ENCODE measurements at places on chromosomes 2 and 18. TPM values are rescaled to one million over a fixed set of nuclear protein-coding genes. Genes with fewer than 3 reads are reported as not detected.
A peak's percentile ranks its signal among the peaks of the same experiment; 100 is the strongest.

DNA sequence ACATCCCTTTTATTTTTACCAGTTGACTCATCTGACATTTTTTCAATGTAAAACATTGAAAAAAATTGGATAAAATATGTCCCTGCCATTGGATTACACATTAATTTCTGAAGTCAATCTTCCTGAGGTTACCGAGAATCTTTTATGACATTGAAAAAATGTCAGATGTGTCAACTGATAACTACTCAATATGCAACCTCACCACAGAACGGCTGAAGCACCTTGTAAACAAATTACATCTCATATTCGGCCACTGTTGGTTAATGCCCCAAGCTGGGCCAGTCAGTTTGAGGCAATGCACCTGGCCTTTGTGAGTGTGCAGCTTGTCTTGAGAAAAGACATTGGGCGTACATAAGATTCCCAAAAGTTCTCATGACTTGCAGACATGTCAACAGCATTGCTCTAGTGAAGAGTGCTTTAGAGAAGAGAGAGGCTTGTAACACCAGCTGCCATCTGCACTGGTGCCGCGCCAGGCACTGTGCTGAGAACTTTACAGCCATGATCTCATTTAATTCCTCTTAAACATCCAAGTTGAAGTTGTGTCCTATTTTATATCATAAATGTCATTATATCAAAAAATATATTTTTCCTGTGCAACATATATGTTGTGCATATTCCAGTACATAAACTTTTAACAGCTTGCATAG, 112.7 kb upstream of the SLC35G4 start:
- no peak for DNase-seq

DNA sequence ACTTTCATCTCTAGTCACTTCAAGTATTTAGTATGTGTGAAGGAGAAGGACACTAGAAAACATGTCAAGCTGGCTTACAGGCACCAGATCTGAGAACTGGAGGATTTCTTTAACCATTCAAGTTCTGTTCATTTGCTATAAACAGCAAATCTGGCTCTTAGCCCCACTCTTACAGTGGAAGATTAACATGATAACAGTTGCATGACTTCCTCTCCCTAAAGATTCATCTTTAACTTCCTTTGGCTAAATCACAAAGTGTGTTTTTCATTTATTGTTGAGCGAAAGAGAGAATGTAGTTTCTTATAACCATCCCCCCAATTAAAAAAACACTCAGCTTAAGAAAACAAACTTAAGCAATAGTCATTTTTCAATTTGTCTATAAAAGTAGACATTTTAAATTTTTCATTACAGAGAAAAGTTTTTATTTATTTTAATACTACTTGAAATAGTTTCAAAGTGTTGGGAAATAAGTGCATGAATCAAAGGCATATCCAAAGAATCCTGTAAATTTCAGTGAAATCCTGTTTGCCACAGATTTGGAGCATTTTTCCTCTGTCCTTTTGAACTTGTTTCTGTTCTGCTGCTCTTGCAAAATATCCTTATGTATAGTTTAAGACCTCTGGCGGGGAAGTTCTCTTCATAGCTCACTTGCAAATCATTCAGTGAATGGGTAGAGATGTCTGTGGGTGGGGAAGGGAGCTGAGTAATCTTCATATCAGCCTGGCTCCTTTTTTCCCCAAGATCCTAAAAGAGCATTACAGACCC, 241.0 kb upstream of the RBBP8 start:
- no peak for DNase-seq

DNA sequence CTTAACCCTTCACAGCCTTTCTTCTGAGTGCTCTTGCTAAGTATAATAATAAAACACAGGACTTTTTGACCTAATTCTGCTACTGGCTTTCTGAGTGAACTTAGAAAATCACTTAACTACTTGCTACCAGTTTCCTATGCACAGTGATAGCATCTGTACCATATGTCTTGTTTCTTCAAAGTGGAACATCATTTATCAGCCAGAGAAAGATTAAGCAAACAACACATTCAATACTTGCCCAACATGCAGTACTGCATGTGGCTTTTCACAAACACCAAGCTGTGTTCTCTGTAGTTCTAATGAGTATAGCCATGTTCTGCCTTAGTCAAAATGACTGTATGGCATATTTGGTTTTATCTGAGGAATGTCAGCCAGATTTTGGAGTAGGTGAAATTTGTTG, 1286.6 kb upstream of the ZEB2 start:
- no peak for DNase-seq

DNA sequence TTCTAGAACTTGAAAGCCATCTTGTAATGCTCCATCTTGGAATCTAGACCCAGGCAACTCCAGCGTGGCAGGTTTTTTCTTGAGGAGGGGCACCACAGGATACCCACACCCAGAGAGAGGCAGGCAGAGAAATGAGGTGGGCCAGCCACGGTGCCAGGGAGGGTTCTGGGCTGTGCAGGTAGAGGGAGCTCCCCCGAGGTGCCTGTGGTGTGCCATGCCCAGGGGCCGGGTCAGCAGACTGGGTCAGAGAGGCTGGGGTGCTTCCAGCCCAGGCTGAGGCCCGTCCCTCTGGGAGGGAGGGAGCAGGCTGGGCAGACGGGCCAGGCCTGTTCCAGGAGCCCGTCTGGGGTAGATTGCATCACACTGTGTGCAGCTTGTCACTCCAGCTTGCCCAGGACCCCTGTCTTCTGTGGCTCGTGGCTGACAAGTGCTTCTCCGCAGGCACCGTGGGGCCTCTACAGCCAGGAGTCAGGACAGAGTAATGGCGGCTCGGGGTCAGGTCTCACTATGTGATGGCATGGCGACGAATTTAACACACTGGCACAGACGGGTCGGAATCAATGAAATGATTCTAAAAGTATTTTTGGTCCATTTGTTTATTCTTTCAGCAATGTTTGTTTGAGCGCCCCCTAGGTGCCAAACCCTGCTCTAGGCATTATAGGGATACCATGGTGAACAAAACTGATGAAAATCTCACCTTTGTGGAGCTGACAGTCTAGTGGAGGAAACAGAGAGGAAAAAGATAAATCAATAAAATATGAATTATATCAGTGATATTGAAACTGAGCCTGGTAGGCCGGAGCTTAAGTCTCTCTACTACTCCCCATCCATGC, 144.0 kb downstream of the ACOXL start:
- DNase-seq: peak; percentile 60

GRCh38 chr2:239298116-239298804, 102.6 kb downstream of the HDAC4 start:
- DNase-seq: no peak

DNA sequence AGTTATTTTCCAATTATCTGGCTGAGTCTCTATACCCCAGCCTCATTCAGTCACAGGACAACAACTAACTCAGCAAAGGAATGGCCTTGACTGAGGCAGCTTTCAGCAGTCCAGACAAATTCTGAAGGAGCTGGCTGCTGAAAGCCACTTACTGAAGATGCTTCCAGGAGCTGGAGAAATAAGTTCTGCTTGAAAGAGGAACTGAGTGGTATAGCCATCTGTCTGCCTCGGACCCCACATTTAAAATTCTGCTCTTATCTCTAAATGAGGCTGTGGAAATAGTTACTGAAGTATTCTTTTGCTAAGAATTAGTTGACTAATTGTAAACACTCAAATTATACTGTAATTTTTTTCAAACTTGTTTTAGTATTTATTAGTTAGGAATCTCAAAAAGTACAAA, 9.1 kb upstream of the GPD2 start:
- no peak for DNase-seq

- peak; percentile 80 for DNase-seq
Observed at GRCh38 chr2:127220768-127221527, 849 bp upstream of the CYP27C1 start.

DNA sequence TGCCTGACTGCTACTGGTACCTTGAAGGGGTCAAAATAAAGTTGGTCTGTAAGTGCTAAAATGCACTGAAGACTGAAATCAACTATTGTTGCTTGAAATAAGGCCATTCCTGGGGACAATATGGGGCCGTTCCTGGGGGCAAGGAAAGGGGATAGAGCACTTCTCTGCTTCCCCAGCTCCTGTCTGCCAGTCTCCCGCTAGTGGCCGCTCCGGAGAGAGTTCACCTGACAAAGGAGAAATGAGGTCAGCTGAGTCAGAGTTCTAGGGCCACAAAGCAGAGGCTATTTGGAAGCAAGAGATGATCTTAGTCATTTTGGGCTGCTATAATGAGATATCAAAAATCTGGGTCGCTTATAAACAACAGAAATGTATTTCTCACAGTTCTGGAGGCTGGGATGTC, 345.9 kb downstream of the TSN start:
- no peak for DNase-seq

GRCh38 chr2:109027702-109028101, 38.7 kb upstream of the EDAR start:
- peak; percentile 59 for DNase-seq

DNA sequence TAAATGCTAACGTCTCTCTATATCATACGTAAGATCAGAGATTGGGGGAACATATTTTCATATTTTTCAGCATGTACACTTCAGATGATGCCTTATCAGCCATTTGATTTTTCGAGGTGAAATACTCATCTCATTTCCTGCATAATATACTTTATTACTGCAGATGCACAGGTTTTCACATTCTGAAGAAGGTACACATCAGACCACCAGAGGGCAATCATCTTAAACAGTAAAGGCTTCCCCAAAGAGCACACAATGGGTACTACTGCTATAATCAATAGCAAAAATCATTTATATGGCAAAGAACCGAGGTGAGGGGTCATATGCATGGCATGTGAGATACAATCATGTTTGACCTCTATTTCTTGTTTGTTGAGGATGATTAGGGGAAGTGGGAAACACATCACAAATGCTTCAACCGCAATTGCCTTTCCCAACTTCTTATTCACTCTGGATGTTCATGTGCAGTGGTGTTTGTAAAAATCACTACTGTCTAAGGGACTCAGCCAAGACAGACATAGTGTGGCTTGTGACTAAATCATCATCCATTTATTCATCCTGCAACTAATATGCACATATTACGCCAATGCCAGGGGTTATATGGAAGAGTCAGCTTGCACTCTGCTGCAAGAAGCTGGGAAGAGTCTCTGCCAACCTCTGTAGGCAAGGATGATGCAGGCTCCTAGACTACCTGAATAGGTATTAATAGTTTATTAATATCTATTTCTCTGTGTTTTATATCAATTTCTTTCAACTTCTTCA, 118.7 kb downstream of the EPB41L3 start:
- DNase-seq: peak; percentile 28

DNA sequence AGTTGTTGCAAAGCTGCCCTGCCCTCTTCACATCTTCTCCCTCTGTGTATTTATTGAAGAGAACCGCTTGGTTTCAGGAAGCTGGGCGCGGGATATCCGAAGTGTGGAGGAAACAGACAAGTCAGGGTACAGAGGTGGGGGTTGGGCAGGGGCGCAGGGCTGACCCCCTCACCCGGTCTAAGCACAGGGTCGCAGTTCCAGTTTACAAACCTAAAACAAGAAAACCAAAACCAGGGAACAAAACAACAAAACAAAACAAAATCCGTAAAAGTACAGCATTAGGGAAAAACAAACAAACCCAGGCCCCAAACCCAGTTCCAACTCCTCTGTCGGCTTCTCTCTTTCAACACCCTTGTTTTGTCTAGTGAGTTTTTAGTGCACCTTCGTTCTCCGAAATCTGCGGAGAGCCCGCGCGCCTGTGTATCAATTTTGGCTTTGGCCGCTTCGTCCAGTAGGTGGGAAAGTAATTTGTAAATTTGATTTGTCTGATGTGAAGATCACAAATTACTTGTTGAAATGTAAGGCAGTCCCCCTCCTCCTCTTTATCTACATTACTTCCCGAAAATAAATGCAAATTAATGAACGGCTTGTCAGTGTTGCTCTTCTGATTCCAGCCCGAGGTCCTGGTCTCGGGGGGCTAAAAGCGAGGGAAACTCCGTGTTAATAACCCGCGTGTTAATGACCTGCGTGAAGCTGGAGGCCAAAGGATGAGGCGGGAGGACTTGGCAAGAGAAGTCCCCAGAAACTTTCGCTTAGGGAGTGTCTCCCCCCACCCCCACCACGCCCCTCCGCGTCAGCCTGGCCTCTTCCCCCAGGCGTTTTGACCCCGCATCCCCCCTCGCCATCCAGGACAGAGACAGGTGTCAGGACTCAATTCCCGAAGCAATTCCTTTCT, 6.9 kb downstream of the OTX1 start:
- peak; percentile 72 for DNase-seq

DNA sequence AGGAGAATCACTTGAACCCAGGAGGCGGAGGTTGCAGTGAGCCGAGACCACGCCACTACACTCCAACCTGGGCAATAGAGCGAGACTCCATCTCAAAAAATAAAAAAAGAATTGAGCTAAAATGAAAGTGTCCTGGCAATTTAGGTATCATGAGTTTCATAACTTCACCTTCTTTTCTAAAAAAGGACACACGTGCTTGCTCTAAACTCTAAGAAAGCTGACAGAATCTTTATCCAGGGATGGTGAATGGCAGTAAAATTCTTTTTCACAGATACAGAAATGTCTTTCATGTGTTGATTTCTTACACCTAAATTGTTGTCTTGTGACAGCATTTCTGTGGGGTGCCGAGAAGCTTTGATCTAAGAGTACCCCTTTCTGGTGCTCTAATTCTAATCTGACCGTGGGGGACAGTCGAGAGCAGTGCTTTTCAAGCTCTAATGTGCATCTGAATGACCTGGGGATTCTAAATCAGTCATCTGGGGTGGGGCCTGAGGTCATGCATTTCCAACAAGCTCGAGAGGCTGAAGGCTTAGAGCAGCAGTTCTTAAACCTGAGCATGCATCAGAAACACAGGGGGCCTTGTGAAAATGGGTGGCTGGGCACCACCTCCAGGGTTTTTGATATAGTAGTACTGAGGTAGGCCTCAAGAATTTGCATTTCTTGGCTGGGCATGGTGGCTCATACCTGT, 42.1 kb upstream of the REL start:
- DNase-seq: peak; percentile 66

- no peak for DNase-seq
Observed at GRCh38 chr2:58035352-58035751, 11.3 kb upstream of the VRK2 start.

DNA sequence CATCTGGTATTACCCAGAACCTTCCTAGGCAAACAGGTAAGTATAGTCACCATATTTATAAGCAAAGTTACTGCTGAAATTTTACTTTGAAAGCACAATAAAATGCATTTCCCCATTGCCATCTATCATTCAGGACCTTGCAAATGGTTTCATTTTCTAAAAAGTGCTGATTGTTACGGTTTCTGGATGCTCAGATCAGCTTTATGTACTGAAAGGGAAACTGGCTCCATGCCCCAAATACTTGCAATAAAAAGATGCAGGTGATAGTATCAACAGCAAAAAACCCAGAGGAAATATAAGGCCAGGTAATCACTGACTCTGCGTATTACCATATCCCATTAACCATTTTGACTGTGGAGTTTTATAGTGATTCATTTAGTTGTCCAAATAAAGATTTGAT, 1150.7 kb upstream of the CRIM1 start:
- DNase-seq: no peak

- DNase-seq: no peak
Observed at GRCh38 chr2:37642907-37643729, 28.3 kb downstream of the CDC42EP3 start.

STON1 gene
- total RNA-seq: 9.0 TPM

CCDC141 gene
- total RNA-seq: 1.2 TPM

UBR3 gene
- total RNA-seq: 9.3 TPM

LTBP1 gene
- 27.4 TPM for total RNA-seq

FIGN gene
- 6.5 TPM for total RNA-seq

TMEFF2 gene
- 0.26 TPM for total RNA-seq

LRP1B gene
- total RNA-seq: 0.26 TPM

NEB gene
- 0.14 TPM for total RNA-seq

TFCP2L1 gene
- total RNA-seq: 1.6 TPM

ALPG gene
- total RNA-seq: 0.89 TPM

Data from H7 (cell line).